ENCODE measurements at places on chromosomes 6 and 20.

GRCh38 chr20:32484958-32485769, 100.0 kb downstream of the NOL4L start:
- DNase-seq: peak; percentile 64

DNA sequence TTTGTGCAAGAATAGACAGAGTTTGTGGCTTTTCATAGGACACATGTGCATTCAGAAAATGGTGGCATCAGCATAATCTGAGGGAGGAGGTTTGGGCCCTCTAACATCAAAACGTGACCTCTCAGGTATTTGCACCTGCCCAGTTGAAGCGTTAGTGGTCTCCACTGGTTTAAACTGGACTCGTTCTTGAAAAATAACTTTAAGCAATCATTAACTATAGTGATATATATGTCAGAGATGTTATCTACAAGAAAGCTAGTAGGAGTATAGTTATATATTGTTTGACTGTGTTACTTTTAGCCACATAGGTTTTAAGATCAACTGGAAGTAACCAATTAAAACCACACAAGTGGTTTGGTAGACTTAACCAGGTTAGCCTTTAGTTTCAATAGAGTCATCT, 607.4 kb downstream of the MAFB start:
- no peak for DNase-seq

GRCh38 chr6:112429226-112429625, 82.1 kb downstream of the RFPL4B start:
- no peak for DNase-seq

GRCh38 chr6:71347119-71347518, 58.5 kb downstream of the OGFRL1 start:
- DNase-seq: no peak

- peak; percentile 33 for DNase-seq
Measured at GRCh38 chr6:34055223-34055933, 90.5 kb downstream of the GRM4 start.

DNA sequence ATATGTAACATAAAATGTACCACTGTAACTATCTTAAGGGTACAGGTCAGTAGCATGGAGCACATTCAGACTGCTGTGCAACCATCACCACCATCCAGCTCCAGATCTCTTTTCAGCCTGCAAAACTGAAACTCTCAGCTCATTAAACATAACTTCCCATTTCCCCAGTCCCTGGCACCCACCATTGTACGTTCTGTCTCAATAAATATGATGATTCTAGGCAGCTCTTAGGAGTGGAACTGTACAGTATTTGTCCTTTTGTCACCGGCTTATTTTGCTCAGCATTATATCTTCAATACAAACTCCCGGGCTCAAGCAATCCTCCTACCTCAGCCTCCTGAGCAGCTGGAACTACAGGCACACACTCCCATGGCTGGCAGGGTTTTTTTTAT, 1.5 kb downstream of the ZC3H12D start:
- DNase-seq: no peak

- DNase-seq: no peak
Measured at GRCh38 chr6:106556368-106556960, 72.8 kb downstream of the RTN4IP1 start.

- DNase-seq: no peak
Measured at GRCh38 chr6:80638213-80639055, 532.0 kb downstream of the BCKDHB start.

DNA sequence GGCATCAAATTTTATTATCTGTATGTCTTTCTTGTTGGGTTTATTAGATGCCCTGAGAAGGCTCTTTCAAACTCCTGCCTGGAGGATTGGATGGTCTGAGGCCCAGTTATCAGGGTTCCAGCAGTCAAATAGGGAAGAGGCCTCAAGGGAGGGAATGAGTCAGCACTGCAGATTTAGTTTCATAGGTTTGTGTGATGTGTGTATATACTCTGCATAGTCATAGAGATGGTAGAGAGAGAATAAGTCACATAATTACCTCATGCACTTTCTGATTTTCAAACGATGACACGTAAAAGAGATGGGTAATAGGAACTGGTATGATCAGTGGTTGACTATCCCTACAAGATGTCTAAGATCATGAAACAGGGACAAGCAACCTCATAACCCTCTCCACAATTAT, 82.1 kb downstream of the ADAT2 start:
- DNase-seq: no peak

GRCh38 chr6:6881438-6882225, 226.1 kb upstream of the RREB1 start:
- no peak for DNase-seq

DNA sequence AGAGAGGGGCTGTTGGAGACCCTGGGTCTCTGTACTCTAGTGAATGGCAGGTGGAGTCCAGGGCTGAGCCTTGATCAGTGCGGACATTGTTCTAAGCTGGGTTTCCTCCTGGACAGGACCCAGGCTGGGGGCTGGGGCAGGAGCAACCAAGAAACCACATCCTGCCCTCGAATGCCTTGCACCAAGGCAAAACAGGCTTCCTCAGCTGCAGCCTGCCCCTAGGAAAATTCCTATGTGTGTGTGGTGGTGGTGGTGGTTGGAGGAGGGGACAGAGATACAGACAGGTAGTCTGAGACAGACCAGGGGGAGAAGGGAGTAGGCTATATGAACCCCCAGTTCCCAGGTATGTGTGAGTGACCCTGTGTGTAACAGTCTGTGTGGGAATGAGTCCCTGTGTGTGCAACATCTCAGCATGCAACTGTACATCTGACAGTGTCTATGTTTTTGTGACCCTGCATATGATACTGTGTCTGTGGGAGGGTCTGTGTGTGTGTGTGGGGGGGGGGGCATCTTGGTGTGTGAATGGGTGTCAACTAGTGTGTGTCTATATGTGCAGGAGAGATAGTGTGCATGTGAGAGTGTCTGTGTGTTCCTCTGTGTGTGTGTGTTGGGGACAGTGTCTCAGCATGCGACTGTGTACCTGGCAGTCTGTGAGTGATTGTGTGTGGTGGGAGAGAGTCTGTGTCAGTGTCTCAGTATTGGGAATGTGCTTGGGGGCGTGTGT, 3.0 kb downstream of the GLP1R start:
- DNase-seq: no peak

All from stimulated activated CD4-positive, alpha-beta T cell treated with anti-CD3 and anti-CD28 coated beads, TNF-alpha, amount 100 ng/mL, for 4 hours (primary cell).